ENCODE measurements at places on chromosomes 6 and 20.

DNA sequence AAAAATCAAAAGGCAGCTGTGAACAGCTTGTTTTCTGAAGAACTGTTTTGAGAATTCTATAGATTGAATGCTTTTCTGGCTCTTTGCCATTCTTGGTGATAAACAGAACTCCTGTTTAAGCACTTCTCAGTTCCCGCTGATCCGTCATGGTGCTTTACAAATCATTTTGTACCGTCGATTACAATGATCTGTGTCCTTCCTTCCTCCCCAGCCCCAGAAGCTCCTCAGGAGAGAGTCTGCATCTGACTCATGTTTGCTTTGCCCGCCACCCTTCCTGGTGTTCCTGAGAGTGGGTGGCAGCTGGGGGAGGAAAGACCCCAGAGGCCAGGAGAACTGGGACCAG, 538.6 kb upstream of the MARCKS start:
- no peaks in the 10 kb centered on the region for H3K27me3 ChIP-seq
- no peaks in the 10 kb centered on the region for H3K4me1 ChIP-seq
- H3K36me3 ChIP-seq, result no peaks in the 10 kb centered on the region
- no peak overlapping the region for H3K4me3 ChIP-seq
- no peak overlapping the region for H3K27ac ChIP-seq

- no peaks in the 10 kb centered on the region for H3K36me3 ChIP-seq
- H3K4me1 ChIP-seq, result no peaks in the 10 kb centered on the region
- DNase-seq, result no peak
- H3K4me3 ChIP-seq, result no peak overlapping the region
- H3K27ac ChIP-seq, result no peak overlapping the region
These were observed 35.2 kb upstream of the BCLAF1 start for GRCh38 chr6:136324686-136325380.

DNA sequence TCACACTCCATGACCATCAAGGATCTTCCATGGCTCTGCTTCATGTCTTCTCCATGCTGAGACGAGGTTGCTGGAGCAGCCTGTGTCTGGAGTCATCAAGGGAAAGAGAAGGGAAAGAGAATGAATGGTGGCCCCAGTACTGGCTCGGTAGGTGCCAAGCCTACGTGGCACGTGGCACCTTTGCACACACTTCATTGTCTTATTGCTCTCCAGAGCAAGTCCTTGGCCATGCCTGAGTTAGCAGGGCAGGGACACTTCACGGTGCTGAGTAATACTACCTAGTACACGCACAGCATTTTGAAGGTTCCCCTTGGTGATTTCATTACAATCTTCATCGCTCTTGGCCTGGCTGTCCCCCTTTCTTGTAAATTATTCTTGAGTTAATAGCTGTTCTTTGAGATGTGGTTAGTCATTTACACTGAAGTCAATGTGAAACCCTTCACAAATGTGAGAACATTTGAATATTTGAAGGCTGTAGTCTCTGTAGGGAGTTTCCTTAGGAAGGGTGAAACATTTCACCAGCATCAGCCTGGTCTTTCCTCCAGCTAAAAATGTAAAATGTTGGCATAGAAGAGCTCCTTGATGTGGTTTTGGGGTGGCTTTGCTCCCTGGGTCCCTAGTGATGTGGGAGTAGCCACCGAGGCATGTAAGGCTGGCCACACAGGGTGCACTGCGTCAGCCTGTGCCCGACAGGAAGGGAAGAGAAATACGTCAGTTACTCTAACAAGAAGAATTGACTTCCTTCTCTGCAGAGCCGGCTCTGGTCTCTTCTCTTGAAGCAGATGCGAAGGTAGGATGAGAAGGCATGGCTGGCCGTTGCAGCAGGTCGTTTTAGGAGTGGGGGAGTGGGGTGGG, at the start of gene SYTL3:
Gene SYTL3 (plus strand): TSS at position 766 of the 855 bp plus-strand sequence. CDS start 13,215 bp downstream, outside the sequence.
- DNase-seq, result no peak
- peaks cover 15% of the 10 kb centered on the region for H3K4me1 ChIP-seq
- peaks cover 15% of the 10 kb centered on the region for H3K27me3 ChIP-seq

DNA sequence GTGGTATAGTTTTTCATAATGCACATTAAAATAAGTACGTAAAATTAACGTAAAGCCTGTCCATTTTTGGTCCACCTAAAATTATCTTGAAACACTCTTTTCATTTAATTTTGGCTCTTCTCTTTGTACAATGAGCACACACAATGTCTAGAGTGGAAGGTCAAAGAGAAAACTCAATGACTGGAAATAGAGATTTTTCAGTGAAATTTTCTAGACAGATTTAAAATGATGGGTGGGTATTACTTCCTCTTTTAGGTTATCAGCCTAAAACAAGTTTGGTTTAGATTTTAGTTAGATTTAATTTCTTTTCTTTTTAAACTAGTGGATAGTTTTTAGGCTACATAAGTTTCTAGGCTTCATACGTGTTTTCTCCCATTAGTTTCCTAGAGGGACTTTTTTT, 24.9 kb downstream of the DSE start:
- 0 out of 2 replicates have a peak overlapping the region, but pooled peaks have one; percentile 55 for H3K27ac ChIP-seq
- DNase-seq, result no peak
- H3K4me1 ChIP-seq, result peaks cover 34% of the 10 kb centered on the region
- H3K4me3 ChIP-seq, result no peak overlapping the region
- no peaks in the 10 kb centered on the region for H3K27me3 ChIP-seq
- peaks cover 14% of the 10 kb centered on the region for H3K36me3 ChIP-seq

- DNase-seq, result no peak
- no peak overlapping the region for H3K27ac ChIP-seq
- H3K36me3 ChIP-seq, result no peaks in the 10 kb centered on the region
- peaks cover 16% of the 10 kb centered on the region for H3K4me1 ChIP-seq
These were observed 2.6 kb upstream of the CENPW start for GRCh38 chr6:126337323-126337722.

GRCh38 chr6:150692604-150693003, 92.9 kb downstream of the PLEKHG1 start:
- H3K27ac ChIP-seq, result no peak overlapping the region
- no peaks in the 10 kb centered on the region for H3K27me3 ChIP-seq
- H3K4me3 ChIP-seq, result no peak overlapping the region
- peaks cover 4% of the 10 kb centered on the region for H3K4me1 ChIP-seq
- DNase-seq, result no peak
- H3K36me3 ChIP-seq, result no peaks in the 10 kb centered on the region

DNA sequence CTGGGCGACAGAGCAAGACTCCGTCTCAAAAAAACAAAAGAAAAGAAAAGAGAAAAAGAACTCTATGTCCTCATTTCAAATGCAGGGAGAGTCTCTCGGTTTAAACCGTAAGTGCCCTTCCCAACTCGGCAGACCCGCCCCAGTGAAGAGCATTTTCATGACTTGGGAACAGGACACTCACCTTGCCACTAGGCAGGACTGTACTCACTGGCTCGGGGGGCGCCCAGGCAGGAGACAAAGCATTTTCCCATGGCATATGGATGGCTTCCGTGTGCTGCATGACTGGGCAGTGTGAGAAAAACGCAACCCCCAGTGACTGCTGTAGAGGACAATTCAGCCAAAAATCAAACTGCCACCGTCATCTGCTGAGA, 23.7 kb upstream of the MRGBP start:
- DNase-seq, result no peak
- H3K36me3 ChIP-seq, result no peaks in the 10 kb centered on the region
- H3K4me1 ChIP-seq, result peaks cover 10% of the 10 kb centered on the region

DNA sequence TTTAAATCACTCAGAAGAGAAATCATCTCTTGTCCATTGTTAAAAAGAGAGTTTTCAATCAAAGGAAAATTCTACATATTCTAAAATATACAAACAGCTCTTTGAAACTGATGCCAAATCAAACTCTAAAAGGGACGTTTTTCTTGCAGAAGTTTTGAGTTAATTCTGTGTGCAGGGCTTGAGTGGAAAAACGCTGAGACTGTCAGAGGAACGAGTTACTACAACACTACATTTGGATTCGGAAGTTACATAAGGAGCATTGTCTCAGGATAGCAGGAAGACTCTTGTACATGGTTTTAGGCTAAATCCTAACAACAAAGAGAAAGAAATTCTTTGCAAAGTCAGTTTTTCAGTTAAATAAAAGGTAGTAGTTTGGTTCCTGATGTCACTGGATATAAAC, 155.7 kb upstream of the SUPT3H start:
- peaks cover 3% of the 10 kb centered on the region for H3K4me1 ChIP-seq
- peaks cover 10% of the 10 kb centered on the region for H3K27me3 ChIP-seq
- no peaks in the 10 kb centered on the region for H3K36me3 ChIP-seq
- no peak overlapping the region for H3K27ac ChIP-seq
- H3K4me3 ChIP-seq, result no peak overlapping the region

DNA sequence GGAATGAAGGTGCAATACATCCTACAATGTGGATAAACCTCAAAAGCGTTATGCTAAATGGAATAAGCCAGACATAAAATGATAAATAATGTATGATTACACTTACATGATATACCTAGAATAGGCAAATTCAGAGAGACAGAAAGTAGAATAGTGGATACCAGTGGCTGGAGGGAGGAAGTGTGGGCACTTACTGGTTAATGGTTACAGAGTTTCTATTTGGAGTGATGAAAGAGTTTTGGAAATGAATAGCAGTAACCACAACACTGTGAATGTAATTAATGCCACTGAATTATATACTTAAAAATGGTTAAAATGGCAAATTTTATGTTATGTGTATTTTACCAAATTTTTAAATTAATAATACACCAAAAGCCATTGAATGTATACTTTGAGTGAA, 71.4 kb upstream of the CST7 start:
- H3K36me3 ChIP-seq, result peaks cover 14% of the 10 kb centered on the region
- DNase-seq, result no peak
- no peaks in the 10 kb centered on the region for H3K27me3 ChIP-seq

- DNase-seq, result no peak
- H3K4me3 ChIP-seq, result no peak overlapping the region
- H3K27ac ChIP-seq, result no peak overlapping the region
- H3K36me3 ChIP-seq, result no peaks in the 10 kb centered on the region
- H3K27me3 ChIP-seq, result peaks cover 2% of the 10 kb centered on the region
These were observed 116.3 kb downstream of the PCSK2 start for GRCh38 chr20:17343091-17343490.

DNA sequence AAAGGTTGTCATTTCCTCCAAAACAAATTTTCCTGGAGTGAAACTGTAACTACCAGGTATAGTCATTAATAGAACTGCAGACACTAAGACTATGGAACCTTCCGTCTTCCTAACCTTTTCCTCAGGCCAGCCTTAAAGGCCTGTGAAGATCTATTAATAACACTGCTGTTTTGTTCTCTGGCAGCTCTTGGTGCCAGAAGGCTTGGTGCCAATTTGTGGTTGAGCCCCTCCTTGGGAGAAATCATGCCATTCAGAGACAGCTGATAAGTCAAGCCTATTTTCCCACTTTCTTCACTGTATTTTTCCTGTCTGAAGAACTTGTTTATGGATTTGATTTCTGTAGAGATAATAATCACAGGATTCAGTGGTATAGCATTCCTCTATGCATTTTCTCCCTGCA, 64.8 kb downstream of the HCRTR2 start:
- peaks cover 13% of the 10 kb centered on the region for H3K4me1 ChIP-seq
- DNase-seq, result no peak
- H3K27ac ChIP-seq, result no peak overlapping the region
- H3K27me3 ChIP-seq, result no peaks in the 10 kb centered on the region
- no peaks in the 10 kb centered on the region for H3K36me3 ChIP-seq
- H3K4me3 ChIP-seq, result no peak overlapping the region

DNA sequence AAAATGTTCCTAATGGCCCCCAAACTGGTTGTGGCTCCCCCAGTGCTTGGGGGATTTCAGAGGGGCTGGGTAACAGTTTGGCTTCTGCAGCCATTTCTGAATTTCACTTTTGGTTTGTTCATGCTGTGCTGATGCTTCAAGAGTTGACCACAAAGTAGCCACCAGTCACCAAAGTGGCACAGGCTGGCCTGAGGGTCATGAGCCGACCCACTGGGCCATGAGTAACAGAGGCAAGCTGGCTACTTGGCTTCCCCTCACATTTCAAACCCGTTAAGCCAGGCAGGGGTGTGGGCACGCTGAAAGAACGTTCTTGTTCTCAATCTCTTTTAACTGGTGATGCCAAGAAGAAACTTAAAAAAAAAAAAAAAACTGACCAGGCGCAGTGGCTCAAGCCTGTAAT, 15.1 kb upstream of the NXT1 start:
- no peak overlapping the region for H3K27ac ChIP-seq
- H3K4me1 ChIP-seq, result peaks cover 10% of the 10 kb centered on the region
- no peak overlapping the region for H3K4me3 ChIP-seq
- no peaks in the 10 kb centered on the region for H3K36me3 ChIP-seq

DNA sequence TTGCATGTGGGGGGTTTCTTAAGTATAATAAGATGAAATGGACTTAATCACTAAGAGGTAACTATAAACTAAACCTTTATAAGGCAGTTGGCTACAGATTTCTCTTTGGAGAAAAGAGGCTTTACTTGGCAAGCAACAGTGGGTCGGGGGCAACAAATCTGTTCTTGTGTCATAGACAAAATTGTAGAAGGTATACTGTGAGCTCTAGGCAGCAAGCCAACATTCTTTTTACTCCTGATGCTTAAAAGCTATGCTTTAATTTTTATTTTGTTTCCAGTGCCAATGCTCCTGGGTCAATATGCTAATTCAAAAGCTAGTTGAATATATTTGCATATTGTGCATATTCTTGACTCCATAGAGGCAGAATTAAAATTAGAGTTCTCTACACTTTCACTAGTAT, 495.4 kb downstream of the BTBD3 start:
- no peak overlapping the region for H3K27ac ChIP-seq
- no peak for DNase-seq
- H3K4me1 ChIP-seq, result peaks cover 35% of the 10 kb centered on the region
- H3K4me3 ChIP-seq, result no peak overlapping the region

- peaks cover 29% of the 10 kb centered on the region for H3K4me1 ChIP-seq
- DNase-seq, result no peak
- H3K27ac ChIP-seq, result no peak overlapping the region
- H3K27me3 ChIP-seq, result no peaks in the 10 kb centered on the region
- H3K4me3 ChIP-seq, result no peak overlapping the region
These were observed 34.0 kb downstream of the NUDT3 start for GRCh38 chr6:34358389-34358905.

DNA sequence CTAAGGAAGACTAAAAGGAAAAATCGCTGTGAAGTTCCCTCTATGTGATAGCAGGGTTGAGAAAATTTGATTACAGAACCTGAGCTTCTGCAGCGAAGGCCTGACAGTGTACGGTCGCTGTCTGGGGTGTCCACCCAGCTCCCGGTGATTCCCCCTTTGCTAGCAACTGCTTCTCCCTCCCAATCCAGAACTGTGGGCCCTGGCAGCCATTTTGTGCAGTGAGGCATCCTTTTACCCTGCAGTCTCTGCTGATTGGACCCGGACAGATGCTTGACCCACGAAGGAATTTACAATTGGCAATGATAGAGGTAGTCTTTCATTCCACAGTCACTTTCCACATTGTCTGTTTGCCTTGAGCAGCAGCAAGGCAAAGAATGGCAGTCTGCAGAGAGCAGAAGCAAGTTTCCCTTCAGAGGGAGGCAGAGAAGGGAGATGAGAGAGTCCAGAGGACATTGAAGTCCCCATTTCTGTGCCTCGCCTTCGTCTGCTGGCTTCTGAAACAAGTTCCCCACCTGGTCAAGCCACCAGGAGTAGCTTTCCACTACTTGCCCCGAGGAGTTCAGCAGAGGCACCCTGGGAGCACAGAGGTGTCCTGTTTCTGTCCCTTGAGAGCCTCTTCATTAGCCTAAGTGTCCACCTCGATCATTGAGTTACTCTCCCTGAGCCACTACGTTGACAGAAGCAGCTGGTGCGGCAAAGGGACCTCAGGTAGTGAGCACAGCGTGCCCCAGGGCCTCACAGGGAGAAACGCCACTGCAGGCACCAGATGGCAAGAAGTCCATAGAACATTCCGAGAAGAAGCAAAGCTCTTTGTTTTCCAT, 370.3 kb downstream of the NRN1 start:
- no peak overlapping the region for H3K4me3 ChIP-seq
- H3K27ac ChIP-seq, result peak overlapping the region; percentile 10

GRCh38 chr20:36120991-36121390, 33.5 kb upstream of the EPB41L1 start:
- H3K27ac ChIP-seq, result no peak overlapping the region
- peaks cover 5% of the 10 kb centered on the region for H3K27me3 ChIP-seq
- H3K4me3 ChIP-seq, result no peak overlapping the region
- DNase-seq, result no peak
